Mesenchymal stem cell (in vitro differentiated cells and primary cell): ENCODE measurements at places on chromosomes 13 and 19.

- DNase-seq, result peak; percentile 52
These were observed 30.4 kb upstream of the SPATA13 start for GRCh38 chr13:24129914-24130774.

DNA sequence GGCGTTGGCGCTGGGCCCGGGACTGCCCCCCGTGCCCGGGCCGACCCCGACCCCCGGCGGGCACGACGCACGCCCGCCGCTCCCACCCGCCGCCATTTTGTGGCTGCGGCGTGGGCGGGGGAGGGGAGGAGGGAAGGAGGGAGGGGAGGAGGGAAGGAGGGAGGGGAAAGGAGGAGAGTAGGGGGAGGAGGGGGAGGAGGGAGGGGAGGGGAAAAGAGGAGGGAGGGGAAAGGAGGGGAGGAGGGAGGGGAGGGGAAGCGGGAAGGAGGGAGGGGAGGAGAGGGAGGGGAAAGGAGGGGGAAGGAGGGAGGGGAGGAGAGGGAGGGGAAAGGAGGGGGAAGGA is at the start of gene BTBD2:
BTBD2 (minus strand) TSS at position 107 of the 343 bp plus-strand sequence; CDS start at position 96, 11 bp downstream.
- peak; percentile 65 for DNase-seq

DNA sequence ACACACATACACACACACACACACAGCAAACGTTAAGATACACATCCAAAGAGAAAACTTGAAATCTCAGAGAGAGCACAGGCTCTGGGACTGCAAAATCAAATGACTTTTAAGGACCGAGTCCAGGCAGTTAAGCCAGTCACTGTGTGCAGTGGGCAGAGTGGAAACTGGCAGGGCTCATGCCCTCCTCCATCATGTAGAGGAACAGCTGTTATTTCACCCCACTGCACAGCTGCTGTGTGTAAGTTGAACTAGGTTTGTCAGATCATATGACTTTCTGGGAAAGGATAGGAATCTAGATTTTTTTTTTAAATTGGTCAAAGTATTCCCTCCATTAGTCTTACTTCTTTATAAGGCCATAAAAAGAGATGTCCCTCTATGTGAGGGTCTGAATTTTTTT is 1002.1 kb downstream of the UQCRFS1 start:
- no peak for DNase-seq

GRCh38 chr19:57558525-57558924 is 1.1 kb downstream of the ZNF550 start:
- DNase-seq, result peak; percentile 34

GRCh38 chr13:109666656-109667055 is 119.7 kb downstream of the IRS2 start:
- DNase-seq, result no peak

DNA sequence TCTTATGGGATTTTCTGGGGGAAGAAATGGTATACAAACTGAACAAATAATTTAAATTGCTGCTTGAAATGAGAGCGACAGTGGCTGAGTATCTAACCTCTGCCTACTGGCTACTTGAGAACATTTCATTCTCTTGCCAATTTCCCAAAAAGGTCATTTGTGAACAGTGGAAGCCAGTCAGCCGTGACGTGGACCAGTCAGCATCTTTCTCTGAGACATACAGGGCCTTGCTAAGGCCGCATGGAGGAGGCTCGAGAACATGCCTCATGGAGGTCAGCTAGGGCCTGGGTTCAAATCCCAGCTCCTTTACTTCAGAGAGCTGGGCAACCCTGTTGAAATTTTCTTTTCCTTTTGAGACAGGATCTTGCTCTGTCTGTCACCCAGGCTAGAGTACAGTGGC is 20.3 kb downstream of the ZC3H4 start:
- no peak for DNase-seq

DNA sequence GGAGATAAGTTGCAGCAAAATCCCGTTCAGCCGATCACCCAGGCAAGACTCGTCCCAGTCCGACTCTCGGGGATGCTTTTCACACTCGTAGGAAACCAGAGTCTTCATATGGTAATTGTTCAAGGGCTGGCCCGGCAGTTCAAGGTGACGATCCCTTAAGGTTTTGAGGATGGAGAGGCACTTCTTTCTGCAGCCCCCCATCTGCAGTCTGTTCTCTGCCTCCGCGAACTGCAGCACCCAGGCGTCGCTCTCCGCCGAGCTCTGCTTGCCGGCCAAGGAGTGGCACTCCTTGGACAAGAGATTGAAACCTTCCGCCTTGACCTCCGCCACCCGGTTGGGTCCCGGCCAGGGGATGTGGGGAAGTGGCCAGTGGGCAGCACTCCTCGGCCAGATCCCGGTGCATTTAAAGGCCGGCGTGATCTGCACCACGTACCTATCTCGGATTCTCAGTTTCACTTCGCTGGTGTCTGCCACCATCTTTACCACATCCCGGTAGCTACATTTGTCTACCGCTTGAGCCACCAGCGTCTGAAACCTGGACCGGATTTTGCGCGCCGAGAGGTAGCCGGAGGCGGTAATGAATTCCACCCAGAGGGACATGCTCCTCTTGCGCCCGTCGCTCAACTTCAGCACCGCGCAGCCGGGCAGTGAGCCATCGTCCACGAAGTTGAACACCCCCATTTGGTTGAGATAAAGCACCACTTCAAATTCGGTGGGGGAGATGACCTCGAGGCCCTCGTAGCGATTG is 1.1 kb downstream of the MAB21L1 start:
- peak; percentile 23 for DNase-seq

DNA sequence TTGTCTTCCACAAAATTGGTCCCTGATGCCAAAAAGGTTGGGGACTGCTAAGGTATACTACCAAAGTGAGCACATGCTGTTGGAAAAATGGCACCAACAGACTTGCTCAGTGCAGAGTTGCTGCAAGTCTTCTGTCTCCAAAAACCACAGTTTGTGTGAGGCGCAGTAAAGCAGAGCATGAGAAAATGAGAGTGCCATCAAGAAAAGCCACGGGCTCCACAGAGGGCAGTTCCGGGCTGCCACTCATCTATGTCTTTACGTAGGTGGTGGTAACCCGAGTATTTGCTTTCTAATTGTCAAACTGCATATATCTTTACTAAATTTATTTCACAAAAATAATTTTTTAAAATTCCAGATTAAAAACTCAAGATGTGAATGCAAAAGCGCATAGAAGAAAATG is 123.8 kb downstream of the RNF17 start:
- no peak for DNase-seq

GRCh38 chr19:29542327-29542726 is 16.5 kb downstream of the VSTM2B start:
- DNase-seq, result no peak

- DNase-seq, result peak; percentile 47
These were observed 53.6 kb upstream of the FARP1 start for GRCh38 chr13:98089246-98089645.

DNA sequence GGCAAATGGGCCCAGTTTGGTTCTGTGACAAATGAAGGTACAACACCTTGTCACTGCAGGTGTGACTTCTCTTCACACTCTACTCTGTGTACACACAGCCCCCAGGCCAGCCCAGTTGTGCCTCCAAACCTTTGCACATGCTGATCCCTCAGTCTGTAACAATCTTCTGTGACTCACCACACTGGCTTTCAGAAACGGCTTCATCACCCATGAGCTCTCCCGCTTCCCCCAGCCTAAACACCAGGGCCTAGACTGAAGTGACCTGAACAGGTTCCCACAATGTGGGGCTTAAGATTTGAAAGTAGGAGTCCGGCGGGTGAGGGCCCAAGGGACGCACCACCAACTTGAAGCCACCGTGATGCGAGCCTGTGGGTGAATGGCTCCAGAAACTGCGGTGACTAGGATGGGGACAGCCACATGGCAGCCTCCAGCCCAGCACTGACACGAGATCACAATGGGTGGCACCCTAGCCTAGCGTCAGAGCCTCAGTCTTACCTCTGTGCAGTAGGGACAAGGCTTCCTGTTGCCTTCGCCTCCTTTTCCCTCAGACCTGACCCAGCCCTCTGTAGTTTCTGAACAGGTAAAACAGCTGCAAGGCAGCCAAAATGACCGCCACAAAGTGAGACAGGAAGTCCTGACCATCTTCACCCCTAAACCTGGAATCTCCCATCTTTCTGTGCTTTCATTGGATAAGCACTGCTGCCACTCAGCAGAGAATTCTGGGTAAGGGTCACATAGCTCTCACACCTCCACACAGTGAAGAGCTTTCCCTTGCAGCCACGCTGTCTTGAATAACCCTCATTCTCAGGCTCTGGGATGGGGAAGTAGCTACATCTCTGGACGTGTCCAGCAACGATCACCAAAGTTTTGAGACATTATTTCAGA is 34.2 kb upstream of the ZNF599 start:
- DNase-seq, result no peak

- DNase-seq, result peak; percentile 97
These were observed 40.8 kb upstream of the ISYNA1 start for GRCh38 chr19:18478545-18479311.

DNA sequence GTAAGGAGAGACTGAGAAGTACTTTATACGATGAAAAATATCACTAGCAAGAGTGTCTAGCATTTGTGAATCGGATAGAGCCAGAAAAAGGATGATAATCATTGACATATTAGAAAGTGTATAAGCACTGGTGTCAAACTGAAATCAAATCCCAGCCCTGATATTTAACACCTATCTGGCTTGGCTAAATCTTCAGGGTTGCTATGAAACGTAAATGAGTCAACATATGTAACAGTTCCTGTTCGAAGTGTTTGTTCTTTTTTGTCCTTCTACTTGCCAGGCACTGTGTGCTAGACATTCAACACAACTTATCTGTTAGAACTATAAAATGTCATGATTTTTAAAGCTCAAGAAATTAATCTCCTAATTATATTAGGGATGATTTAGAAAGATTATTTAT is 40.8 kb downstream of the SERPINE3 start:
- DNase-seq, result no peak

- no peak for DNase-seq
These were observed 6.8 kb downstream of the TMED1 start for GRCh38 chr19:10828981-10829821.

DNA sequence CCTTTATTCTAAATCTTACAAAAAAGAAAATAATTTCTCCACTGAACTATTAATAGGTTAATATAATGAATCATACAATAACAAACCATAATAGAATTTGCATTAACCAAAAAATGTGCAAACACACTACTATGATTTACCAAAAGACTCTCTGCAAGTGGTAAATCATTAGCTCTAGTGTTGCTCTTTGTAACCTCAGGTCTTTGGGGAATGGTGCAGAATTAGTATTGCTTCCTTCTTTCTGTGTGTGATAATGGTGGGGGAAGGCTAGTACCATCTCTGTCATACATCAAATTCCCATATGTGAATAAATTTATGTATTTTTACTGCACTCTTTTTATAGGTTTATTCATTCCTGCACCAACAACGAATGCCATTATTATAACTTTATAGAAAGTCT is 105.1 kb downstream of the COG6 start:
- no peak for DNase-seq

- peak; percentile 47 for DNase-seq
These were observed 237.7 kb upstream of the DACH1 start for GRCh38 chr13:72104656-72105180.

- no peak for DNase-seq
These were observed 159.3 kb downstream of the PDS5B start for GRCh38 chr13:32745509-32745908.

GRCh38 chr19:14428882-14429416 is 4.2 kb upstream of the PKN1 start:
- no peak for DNase-seq

DNA sequence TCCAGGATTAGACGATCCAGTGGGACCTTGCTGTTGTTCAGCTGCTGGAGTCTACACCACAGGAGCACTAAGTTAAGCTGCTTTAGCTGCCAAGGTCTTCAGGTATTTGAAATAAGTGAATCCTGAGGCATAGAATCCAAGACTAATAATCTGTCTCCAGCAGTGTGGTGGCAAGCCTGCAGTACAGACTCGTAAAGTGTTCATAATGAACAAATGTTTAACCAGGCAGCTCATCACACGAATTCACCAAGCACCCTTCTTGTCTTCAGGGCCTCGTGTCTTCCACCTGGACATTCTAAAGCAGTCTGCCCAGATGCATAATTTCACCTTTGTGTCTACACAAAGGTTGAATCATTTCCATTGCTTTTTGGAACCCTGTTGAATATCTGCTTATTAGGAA is 5.3 kb downstream of the ATP11A start:
- no peak for DNase-seq

DNA sequence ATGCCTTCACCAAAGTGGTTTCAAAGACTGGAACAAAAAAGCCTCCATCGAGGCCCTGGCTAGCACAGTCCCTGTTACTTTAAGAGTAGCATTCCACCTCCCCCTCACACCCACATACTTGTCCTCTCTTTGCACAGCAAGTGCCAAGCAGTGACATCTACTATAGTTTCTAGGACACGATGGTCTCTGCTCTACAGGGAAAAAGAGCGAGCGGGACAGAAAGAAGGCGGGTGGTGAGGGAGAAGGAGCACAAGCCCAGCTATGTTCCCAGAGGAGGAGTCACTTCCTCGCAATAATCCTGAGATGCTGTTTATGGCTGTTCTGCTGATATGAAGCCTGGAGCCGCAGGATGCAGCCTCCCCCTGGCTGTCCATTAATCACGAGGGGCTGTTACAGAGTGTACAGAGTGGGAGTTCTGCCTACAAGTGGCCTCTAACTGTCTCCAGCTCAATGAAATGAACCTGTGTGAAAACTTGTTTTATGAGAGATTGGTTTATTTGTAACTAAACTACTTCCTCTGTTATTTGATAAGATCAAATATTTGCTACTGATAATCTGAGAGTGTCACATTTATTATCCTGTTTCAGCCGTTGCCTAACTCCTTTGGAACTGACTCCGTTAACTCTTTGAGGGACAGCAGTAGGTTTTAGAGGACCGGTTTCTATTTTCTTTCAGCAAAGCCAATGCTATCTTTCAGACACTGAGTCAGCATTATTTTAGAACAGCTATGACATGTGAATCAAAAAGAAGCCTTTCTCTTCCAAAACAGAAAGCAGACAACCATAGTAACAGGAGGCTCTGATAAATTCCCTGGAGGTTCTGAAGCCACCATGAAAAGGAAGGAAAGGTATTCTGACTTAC is 208.0 kb downstream of the SPRY2 start:
- peak; percentile 93 for DNase-seq

DNA sequence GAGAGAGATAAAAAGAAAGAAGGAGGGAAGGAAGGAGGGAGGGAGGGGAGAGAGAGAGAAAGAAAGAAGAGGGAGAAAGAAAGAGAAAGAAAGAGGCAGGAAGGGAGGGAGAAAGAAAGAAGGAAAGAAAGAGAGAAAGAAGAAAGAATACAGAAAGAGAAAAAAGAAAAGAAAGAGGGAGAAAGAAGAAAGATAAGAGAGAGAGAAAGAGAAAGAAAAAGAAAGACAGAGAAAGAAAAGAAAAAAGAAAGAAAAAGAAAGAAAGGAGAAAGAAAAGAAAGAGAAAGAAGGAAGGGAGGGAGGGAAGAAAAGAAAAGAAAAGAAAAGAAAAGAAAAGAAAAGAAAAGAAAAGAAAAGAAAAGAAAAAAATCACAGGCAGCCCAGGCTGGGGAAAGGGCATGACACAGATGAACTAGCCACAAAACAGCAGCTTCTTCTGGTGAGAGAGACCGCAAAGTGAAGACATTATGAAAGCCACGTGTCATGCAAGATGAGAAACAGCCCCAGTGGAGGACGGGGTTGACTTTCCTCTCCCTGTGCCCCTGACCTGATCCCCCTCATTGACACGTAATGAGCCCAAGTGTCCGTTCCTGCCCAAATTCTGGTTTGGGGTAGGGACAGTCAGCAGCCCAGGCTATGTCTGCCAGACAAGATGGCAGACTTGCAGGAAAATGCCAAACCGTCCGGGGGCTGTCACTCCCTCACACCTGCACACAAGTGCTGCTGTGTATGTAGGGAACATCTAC is 102.1 kb downstream of the INSR start:
- DNase-seq, result no peak
